ENCODE measurements at places on chromosomes 11 and 22. TPM values are rescaled to one million over a fixed set of nuclear protein-coding genes. Genes with fewer than 3 reads are reported as not detected.

Gene DHCR7
- total RNA-seq: 144 TPM

Gene MAPK8IP2
- 6.7 TPM for total RNA-seq

DNA sequence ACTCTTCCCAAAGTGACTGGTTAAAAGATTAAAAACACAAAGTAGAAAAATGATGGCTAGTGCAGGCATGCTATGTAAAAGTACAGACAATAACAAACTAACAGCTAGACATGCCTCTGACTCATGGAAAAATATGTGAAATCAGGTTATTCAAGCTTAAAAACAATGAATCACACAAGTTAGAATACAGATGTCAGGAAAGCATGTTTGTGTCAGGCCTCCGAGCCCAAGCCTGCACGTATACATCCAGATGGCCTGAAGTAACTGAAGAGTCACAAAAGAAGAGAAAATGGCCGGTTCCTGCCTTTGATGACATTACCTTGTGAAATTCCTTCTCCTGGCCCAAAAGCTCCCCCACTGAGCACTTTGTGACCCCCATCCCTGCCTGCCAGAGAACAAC is 110.1 kb downstream of the NOX4 start:
- H3K4me1 ChIP-seq: no peaks in the 10 kb centered on the region
- no peak overlapping the region for H3K27ac ChIP-seq
- no peak for DNase-seq
- H3K4me3 ChIP-seq: no peak overlapping the region

DNA sequence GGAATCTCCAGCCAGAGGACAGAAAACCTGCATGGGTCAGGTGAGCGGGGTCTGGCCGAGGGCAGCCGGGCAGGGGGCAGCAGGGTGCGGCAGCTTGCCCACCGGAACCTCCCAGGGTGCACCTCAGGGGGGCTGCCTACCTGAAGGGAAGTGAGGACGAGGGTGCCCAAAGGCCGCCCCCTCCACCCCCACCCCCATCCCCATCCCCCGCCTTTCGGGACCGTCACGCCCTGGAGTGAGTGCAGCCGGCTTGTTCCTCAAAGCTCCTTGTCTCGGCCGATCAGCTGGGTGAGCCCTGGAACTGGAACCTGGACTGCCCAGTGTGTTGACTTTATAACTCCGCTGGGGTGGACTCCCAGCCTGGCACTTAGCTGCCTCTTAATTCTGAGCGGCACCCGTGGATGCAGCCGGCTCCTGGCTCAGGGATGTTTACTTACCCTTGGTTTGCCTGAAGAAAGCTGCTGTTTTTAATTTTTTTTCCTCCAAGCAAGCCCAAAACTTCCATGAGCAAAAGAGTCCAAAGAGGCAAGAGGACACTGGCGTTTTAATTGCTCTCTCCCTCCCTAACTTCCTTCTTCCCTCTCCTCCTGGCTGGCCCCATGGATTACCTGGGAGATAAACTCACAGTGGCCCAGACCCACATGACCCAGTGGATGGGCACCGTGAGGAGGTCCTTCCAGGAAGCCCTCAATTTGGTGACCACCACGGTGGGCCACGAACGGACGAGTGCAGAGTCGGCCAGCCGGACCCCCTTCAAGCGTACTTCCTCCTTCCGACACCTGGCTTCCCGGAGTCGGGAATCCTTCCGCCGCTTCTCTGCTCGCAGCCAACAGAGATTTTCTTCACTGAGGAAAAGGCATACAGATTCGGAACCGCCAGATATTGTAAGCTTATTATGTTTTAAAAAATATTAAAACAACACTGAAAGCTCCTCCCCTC is 87.8 kb upstream of the CRYBB3 start:
- no peaks in the 10 kb centered on the region for H3K36me3 ChIP-seq
- no peaks in the 10 kb centered on the region for H3K27me3 ChIP-seq
- H3K4me1 ChIP-seq: peaks cover 8% of the 10 kb centered on the region
- DNase-seq: no peak

DNA sequence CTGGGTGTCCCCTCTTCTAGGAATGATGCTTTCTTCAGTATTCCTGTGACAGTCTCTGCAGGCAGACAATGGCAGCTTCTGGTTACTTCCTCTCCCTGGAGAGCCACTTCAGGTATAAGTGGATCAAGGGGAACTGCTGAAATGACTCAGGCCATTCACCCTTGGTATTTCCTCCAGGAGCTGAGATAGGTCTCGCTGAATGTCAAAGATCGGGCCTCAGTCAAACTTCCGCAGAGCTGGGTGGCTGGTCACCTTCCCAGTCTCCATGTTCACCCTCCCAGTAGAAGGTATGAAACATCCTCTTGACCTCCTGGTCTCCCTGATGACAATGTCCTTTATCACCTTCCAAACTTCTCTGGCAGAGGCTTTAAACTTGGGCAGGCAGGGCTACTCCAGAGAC is 1.8 kb upstream of the ANKK1 start:
- H3K27me3 ChIP-seq: peaks cover 8% of the 10 kb centered on the region
- no peaks in the 10 kb centered on the region for H3K36me3 ChIP-seq
- H3K4me1 ChIP-seq: peaks cover 9% of the 10 kb centered on the region
- H3K4me3 ChIP-seq: no peak overlapping the region
- DNase-seq: no peak

GRCh38 chr11:68146010-68146540 is 24.9 kb upstream of the CHKA start:
- no peaks in the 10 kb centered on the region for H3K4me1 ChIP-seq
- no peak overlapping the region for H3K4me3 ChIP-seq
- no peaks in the 10 kb centered on the region for H3K36me3 ChIP-seq
- no peak overlapping the region for H3K27ac ChIP-seq
- no peaks in the 10 kb centered on the region for H3K27me3 ChIP-seq
- DNase-seq: no peak

GRCh38 chr11:116835042-116835772 is 2.2 kb downstream of the APOA1 start:
- H3K4me1 ChIP-seq: no peaks in the 10 kb centered on the region
- no peaks in the 10 kb centered on the region for H3K36me3 ChIP-seq
- H3K27ac ChIP-seq: no peak overlapping the region
- H3K4me3 ChIP-seq: peak overlapping the region; percentile 49

DNA sequence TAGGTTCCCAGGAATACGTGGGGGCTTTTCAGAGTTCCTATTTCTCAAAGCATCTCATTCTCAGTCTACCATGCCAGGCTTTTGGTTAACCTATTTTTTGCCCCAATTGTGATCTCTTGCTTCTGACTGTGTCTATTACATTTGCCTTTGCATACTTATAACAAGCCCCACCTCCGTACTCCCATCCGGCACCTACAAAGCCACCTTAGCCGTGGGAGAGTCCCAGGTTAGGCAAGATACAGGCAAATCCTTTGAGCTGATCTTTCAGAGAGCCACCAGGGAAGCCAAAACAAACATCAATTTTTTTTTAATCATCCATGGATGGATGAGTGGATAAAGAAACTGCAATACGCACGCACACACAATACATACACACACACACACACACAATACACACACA is 18.6 kb upstream of the PANX3 start:
- no peaks in the 10 kb centered on the region for H3K27me3 ChIP-seq
- no peaks in the 10 kb centered on the region for H3K36me3 ChIP-seq
- DNase-seq: no peak
- no peak overlapping the region for H3K4me3 ChIP-seq
- H3K4me1 ChIP-seq: no peaks in the 10 kb centered on the region

- no peak overlapping the region for H3K27ac ChIP-seq
- no peaks in the 10 kb centered on the region for H3K4me1 ChIP-seq
- no peaks in the 10 kb centered on the region for H3K36me3 ChIP-seq
- H3K4me3 ChIP-seq: no peak overlapping the region
- H3K27me3 ChIP-seq: no peaks in the 10 kb centered on the region
- no peak for DNase-seq
Measured at GRCh38 chr22:37267135-37267587, 15.1 kb upstream of the CYTH4 start.

Gene E2F8
- 11.5 TPM for total RNA-seq

Gene ZC3H7B
- total RNA-seq: 77.3 TPM

DNA sequence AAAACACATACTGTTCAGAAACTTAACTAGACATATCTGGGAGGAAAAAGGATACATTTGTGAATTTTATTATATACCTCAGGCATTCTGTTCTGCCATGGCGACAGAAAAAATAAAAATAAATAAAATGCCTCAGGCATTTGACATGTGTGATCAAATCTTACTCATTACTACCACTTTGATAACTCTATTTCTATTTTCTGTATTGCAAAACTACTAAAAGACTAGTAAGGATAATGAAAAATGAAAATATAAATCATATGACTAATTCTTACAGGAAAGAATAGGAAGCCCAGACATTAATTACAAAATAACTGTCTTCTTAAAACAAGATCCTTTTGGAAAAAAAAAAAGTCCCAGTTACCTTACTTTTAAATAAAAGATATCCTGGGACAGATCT is 5.3 kb downstream of the PICALM start:
- H3K27me3 ChIP-seq: no peaks in the 10 kb centered on the region
- no peaks in the 10 kb centered on the region for H3K36me3 ChIP-seq
- no peak overlapping the region for H3K27ac ChIP-seq
- no peak overlapping the region for H3K4me3 ChIP-seq

Gene SLC36A4
- 22.7 TPM for total RNA-seq

GRCh38 chr11:60195923-60196368 is 13.1 kb upstream of the MS4A6A start:
- no peak overlapping the region for H3K27ac ChIP-seq
- no peak overlapping the region for H3K4me3 ChIP-seq
- no peaks in the 10 kb centered on the region for H3K36me3 ChIP-seq
- no peaks in the 10 kb centered on the region for H3K27me3 ChIP-seq
- no peaks in the 10 kb centered on the region for H3K4me1 ChIP-seq

- no peaks in the 10 kb centered on the region for H3K4me1 ChIP-seq
- no peak overlapping the region for H3K27ac ChIP-seq
- H3K36me3 ChIP-seq: peaks cover 3% of the 10 kb centered on the region
- H3K4me3 ChIP-seq: no peak overlapping the region
Measured at GRCh38 chr11:44120169-44120568, 24.7 kb downstream of the EXT2 start.

- no peak for DNase-seq
- H3K4me1 ChIP-seq: no peaks in the 10 kb centered on the region
- no peak overlapping the region for H3K27ac ChIP-seq
Measured at GRCh38 chr11:44097821-44098220, 2.3 kb downstream of the EXT2 start.

Gene WBP2NL
- not detected for total RNA-seq

- no peaks in the 10 kb centered on the region for H3K4me1 ChIP-seq
- no peak overlapping the region for H3K4me3 ChIP-seq
- H3K36me3 ChIP-seq: no peaks in the 10 kb centered on the region
- H3K27me3 ChIP-seq: no peaks in the 10 kb centered on the region
- no peak overlapping the region for H3K27ac ChIP-seq
Measured at GRCh38 chr11:28463826-28464225, 355.6 kb downstream of the METTL15 start.

- no peak for DNase-seq
- H3K27ac ChIP-seq: no peak overlapping the region
- no peaks in the 10 kb centered on the region for H3K4me1 ChIP-seq
- H3K36me3 ChIP-seq: no peaks in the 10 kb centered on the region
- no peaks in the 10 kb centered on the region for H3K27me3 ChIP-seq
- no peak overlapping the region for H3K4me3 ChIP-seq
Measured at GRCh38 chr11:62266558-62266957, 3.4 kb upstream of the SCGB2A2 start.

DNA sequence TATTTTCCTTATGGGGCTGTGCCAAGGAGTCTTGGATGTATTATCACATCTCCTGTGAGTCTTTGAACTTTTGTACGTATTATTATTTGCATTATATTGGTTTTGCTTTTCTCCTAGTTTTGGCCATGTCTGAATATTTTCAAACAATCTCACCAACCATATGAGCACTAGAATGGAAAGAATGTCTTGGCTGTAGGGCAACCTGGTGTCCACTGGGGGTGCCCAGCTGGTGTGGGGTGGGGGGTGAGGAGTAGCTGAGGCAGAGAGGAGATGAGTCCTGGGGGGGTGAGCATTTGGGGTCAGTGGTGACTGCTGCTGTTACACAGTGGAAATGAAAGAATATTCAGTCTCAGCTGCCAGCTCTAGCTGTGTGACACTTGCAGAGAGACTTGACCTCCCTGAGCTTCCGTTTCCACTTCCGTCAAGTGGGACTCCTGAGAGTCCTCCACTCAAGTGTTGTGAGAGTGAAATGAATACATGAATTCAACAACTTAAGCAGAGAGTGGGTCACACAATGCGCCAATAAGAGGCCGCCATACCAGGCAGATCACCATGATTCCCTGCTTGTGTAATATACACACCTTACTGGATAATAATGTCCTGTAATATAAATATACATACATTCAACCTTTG is 12.7 kb upstream of the PVALB start:
- H3K36me3 ChIP-seq: no peaks in the 10 kb centered on the region
- H3K27me3 ChIP-seq: no peaks in the 10 kb centered on the region
- DNase-seq: no peak
- no peaks in the 10 kb centered on the region for H3K4me1 ChIP-seq
- H3K4me3 ChIP-seq: no peak overlapping the region

DNA sequence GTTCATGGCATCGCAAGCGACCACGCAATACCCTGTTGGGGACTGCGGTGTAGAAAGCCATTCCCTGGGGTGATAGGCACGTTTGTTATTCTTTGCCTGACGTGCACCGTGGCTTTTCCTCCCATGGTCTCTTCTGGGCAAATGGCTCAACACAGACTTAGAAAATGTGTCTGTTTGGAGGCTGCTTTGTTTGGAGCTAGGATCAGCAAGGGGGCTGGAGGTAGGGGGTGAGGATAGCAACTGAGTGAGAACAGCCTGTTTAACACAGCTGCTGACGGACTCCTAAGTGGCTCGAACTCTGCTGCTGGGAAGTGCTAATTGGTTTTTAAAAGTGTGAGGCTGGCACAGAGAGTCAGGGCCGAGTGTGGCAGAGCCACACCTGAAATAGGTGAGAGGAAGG is 16.1 kb upstream of the CHRM4 start:
- peaks cover 2% of the 10 kb centered on the region for H3K36me3 ChIP-seq
- H3K27ac ChIP-seq: no peak overlapping the region
- H3K4me3 ChIP-seq: no peak overlapping the region
- no peaks in the 10 kb centered on the region for H3K27me3 ChIP-seq
- no peaks in the 10 kb centered on the region for H3K4me1 ChIP-seq

Gene HARBI1
- total RNA-seq: 4.3 TPM

DNA sequence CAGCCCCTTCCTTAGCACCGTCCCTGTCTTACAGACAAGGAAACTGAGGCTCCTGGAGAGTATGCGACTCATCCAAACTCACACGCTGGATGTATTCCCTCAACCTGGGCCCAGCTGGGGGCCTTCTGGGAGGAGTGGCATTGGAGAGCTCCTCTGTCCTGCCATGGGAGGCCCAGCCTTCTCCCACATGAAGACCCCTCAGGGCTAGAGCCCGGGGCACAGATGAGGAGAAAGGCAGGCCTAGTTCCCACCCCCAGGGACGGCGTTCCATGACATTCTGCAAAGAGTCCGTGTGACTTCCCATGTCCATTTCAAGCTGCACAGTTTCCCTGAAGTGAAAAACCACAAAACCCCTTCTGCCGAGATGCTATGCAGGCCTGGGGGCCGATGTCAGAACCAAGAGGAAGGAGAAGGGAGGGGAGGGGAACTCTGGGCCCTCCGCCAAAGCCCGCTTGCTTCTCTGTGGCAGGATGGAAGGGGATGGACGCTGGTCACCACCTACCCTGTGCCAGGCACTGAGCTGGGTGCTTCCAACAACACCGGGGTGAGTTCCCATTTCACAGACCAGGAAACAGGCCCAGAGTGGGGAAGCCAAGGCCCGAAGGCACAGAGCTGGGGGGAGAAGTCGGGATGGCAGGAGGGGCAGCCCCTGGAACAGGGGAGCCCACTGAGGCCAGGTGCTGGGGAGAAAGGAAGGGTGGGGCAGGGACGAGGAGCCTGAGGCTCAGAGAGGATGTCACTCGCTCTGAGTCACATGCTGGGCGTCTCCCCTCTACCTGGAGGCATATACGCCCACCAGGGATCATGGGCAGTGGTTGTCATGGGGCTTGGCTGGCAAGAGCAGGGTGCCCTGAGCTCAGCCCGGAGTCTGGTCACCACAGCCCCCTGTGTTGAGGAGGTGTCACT is 15.7 kb downstream of the RAC2 start:
- no peaks in the 10 kb centered on the region for H3K4me1 ChIP-seq
- H3K27me3 ChIP-seq: no peaks in the 10 kb centered on the region
- DNase-seq: no peak
- no peaks in the 10 kb centered on the region for H3K36me3 ChIP-seq

All from H1 (cell line).